Right ventricle myocardium inferior (tissue), 1 donor: ENCODE measurements at places on chromosomes 3 and 15.

DNA sequence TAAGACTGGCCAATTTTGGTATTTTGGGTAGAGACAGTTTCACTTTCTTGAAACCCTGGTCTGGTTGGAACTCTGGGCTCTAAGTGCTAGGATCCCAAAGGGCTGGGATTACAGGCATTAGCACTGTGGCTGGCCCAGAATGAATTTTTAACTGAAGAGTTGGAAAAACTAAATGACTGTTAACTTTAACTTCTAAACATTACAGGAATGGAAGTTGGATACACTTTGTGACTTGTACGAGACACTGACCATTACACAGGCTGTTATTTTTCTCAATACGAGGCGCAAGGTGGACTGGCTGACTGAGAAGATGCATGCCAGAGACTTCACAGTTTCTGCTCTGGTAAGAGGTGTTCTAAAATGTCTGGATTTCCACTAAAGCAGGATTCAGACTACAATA lies 3.5 kb downstream of the EIF4A2 start:
- DNase-seq: no peak

GRCh38 chr15:38130205-38130567 lies 122.5 kb upstream of the SPRED1 start:
- DNase-seq: no peak

DNA sequence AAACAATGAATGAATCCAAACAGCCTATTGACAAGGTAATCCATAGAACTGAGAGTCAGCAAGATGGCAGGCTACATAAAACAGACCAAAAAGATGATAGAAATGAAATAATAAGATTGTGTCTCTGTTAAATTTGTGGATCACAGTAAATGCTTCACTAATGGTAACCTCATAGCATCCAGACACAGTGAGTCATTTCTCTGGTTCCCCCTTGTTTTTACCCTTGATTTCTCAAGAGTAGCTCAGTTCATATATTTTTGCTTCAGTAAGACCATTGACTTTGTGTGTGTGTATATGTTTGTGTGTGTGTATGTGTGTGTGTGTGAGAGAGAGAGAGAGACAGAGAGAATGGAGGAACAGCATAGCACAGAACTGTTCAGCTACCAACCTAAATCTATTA lies 546.9 kb downstream of the RBMS3 start:
- no peak for DNase-seq

DNA sequence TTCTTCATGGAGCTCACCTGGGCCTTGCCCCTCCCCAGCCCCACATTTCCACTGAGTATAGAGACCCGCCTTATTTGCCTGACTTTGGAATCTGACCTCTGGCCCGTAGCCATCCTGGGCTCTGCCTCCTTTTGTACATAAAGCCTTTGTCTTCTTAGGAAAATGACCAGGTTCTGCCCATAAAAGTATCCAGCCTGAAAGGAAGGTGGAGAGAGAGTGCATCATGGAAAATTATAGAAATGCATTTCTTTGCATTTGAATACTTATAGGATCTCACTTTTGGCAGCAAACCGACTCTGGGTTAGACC lies 3.6 kb upstream of the SH2D7 start:
- DNase-seq: no peak

- no peak for DNase-seq
Measured at GRCh38 chr3:16504242-16504641, 9.3 kb downstream of the RFTN1 start.

DNA sequence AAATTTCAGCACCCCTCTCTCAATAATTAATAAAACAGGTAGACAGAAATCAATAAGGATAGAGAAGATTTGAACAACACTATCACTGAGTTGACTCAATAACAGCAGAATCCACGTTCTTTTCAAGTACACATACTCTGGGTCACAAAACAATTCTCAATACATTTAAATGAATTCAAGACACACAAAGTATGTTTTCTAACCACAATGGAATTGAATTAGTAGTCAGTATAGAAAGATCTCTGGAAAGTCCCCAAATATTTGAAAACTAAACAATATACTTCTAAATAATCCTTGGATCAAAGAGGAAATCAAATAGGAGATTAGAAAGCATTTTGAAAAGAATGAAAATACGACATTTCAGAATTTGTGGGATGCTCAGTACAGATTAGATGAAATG lies 40.0 kb downstream of the TKT start:
- no peak for DNase-seq

DNA sequence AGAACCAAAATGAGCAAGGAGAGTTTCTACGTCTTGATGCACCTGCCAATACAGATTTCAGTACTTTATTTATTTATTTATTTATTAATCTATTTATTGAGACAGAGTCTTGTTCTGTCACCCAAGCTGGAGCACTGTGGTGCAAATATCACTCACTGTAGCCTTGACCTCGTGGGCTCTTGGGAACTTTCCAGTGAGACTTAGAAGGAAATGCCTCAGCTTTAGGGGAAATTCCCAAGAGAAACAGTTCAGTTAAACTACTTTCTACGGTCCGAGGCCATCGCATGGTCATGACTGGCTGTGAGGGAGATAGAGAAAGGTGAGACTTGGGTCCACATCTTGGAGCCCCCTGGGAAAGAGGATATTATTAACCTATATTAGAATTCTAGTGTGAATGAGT lies 47.0 kb upstream of the HERC1 start:
- DNase-seq: no peak
